Epithelial cell of prostate (primary cell): ENCODE measurements at places on chromosomes 7 and 10.

DNA sequence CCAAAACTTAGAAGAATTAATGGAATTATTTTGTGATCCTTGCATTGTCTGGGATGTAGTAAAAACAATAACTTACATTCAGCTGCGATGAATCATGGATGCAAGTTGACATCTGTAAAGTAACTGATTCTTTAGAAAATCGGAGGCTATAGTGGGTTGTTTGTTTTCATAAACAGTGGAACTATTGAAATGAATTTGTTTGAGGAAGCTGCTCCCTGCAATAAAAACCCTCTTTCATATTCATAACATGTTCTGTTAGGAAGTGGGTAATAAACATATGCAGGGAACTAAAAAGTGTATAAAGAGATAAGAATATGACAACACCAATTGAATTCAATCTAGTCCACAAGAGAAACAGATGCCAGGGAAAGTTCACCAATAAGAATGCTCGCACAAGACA, 53.6 kb downstream of the AGMO start:
- no peak for DNase-seq

DNA sequence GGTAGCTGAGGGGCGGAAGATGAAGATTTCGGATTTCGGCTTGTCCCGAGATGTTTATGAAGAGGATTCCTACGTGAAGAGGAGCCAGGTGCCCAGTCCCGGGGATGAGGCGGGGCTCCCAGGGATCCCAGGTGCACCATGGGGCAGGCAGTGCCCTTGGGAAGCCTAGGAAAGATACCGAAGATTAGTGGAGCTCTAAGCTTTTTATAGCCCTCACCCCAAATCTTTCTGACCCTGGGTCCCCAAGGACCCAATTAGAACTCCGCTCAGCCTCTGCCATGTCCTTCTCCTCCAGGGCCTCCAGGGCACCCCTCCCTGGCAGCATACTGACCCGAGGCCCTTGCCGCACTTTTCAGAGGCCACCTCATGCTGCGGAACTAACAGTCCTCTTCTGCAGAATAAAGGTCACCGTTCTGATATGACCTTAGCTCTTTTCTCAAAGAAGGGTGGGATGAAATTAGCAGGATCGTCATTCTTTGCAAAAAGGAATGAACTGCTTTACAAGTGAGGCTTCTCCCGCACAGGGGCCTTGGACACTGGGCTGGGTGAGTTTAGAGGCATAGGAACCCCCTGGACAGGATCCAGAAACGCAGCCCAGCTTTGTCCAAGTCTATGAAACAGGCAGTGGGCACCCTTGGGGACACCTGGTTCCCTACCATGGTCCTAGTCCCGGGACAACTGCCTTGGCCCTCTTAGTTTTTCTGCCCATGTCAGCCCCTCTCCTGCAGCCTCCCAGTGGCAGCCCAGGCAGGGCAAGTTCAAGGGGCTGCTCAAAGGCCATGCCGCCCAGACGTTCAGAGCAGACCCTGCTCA, 17.9 kb upstream of the CSGALNACT2 start:
- no peak for DNase-seq

- DNase-seq, result no peak
These were observed 19.4 kb downstream of the ITGB1 start for GRCh38 chr10:32938554-32939061.

GRCh38 chr7:30237271-30237695, 47.1 kb upstream of the ZNRF2 start:
- no peak for DNase-seq

- no peak for DNase-seq
These were observed 57.1 kb downstream of the FIGNL1 start for GRCh38 chr7:50393076-50393475.

GRCh38 chr10:378230-378929, 243.1 kb downstream of the ZMYND11 start:
- no peak for DNase-seq
